CD8-positive, alpha-beta memory T cell (primary cell): ENCODE measurements at places on chromosomes 7 and 10. TPM values are rescaled to one million over a fixed set of nuclear protein-coding genes. Genes with fewer than 3 reads are reported as not detected.

DNA sequence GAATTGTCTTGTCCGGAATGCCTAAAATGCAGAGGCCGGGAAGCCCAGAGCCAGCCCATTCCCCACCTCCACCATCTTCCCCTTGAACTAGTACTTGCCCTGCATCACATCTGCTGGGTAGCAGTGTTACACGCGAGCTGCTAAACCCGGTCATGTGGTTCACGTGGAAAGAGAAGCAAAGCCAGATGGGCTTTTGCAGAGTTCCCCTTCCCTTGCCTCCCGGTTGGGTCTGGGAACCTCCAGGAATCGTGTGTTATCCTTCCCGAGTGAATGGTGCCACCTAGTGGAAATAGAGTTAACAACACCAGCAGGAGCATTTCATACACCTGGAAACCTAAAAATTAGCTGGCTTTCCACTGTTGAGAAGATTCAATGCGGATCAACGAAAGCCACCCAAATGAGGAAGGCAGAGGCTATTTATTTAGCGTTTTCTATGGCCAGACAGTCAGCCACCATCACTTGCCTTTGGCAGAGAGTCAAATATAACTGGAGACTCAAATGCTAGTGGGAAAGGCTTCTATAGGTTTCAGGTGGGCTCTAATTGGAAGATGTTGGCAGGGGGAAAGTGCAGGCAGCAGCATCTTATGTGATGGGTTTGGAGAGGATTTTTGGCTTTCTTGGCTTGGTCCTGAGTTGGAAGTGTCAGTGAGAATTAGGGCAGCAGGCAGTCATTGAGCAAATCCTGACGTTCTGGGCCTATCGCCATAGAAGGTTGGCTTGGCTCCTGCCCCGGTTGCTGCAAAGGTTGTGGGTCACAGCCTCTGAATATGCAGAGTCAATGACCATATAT, 12.9 kb upstream of the DENND2A start:
- peak; percentile 38 for DNase-seq

DNA sequence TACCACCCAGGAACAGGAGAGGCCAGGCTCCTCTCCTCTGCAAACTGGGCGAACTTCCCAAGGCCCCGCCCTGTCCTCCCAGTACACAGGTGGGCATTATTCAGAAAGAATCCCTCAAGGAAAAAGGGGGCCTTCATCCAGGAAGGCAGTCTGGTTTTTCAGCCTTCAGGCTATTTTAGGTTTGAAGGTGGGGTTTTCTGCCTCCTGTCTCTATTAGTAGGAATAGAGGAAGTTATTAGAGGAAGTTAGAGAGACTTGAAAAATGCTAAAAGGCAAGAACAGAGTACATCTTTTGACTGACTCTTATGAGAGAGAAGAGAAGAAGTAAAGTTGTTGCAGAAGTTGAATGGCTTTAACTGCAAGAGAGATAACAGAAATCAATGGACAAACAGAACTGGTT, 250.9 kb upstream of the SORCS1 start:
- no peak for DNase-seq

GRCh38 chr10:10014846-10015245, 1002.8 kb upstream of the CELF2 start:
- DNase-seq: no peak

DNA sequence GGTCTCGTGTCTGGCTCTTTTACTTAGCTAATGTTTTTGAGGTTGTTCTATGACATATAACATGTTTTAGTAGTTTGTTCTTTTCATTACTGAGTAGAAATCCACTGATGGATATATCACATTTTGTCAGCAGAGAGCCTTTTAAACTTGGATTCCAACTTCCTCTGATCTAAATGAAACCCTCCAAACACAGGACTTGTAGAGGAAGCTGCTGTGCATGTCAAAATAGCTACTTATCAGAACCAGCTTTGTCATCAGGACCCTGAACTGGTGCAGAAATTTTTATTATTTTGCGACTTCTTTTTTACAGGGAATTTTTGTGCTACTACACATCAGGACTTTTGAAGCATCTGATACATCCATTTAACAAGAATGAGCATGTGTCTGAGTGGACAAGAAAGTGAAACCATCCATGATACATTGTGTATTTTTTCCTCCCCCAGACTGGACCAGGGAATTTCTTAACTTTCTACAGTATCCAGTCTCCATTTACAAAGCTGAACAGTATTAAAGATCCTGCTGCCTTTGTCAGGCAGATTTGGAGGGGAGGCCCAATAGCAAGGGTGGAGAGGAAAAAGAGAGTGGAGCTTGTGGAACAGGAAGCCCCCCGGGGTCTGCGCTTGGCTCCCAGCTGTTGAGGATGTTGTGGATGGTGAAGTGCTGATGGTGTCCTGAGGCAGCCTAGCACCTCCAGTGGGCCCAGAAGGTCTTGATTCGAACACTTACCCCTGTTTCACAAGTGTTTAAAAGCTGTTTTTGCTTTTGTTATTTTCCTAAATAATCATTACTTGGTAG, 29.3 kb upstream of the MTPAP start:
- DNase-seq: no peak

PDGFA gene
- polyA plus RNA-seq: 0.68 TPM

KCNIP2 gene
- not detected for polyA plus RNA-seq
